Breast epithelium (tissue), 4 donors: ENCODE measurements at places on chromosomes 11 and 22.

DNA sequence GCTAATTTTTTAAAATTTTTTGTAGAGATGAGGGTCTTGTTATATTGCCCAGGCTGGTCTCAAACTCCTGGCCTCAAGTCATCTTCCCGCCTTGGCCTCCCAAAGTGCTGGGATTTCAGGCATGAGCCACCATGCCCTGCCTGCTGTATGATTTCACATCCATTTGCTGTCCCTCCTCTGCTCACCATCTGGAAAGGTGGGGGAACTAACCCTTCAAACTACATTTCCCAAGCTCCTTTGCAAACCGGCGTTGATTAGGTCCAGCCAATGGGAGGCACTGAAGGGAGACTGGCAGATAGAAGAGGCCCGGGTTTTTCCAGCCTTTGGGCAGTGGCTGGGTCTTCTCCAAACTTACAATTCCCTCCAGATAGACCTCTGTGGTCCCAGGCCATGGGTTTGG, 19.3 kb downstream of the RFPL1 start:
- no peak for DNase-seq

DNA sequence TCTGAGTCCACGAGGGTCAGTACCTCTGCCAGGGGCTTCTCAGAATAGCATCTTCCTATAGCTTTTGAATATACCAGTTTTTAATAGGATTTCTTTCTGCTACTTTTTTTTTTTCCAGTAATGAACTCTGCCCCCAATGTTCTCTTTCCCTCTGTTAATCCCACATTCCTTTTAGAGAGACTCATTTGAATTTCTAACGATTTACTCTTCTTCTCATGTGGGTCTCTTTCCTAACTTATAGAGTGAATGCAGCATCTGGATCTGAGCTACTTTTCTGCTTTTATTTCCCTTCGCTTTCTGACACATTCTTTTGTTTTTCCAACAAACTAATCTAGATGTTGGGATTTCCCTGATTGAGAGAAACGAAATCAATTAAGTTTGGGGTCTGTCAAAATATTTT, 71.4 kb downstream of the INSC start:
- DNase-seq: no peak

- no peak for DNase-seq
These were observed 23.4 kb downstream of the SLN start for GRCh38 chr11:107688322-107688918.

DNA sequence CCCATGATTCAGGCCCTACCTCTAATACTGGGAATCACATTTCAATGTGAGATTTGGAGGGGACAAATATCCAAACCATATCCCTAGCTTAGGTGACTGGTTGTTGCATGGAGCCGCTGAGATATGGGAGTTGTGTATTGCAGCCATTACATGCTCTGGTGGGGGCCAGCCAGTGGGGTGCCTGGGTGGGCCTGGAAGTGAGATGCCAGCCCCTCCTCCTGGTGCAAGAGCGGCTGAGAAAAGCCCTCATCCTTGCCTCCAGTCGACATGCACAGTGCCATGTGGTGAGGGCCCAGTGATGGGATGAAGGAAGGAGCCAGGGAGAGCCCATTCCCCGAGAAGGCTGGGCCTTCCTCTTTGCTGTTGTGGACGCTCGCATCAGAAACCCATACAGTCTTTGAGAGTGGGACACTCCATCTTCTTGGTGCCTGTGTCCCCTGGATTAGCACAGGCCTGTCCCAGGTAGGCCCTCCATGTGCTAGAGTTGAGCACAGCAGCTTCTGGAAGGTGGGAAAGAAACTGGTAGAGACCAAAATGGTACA, 1043.0 kb downstream of the TBC1D22A start:
- DNase-seq: peak; percentile 8

DNA sequence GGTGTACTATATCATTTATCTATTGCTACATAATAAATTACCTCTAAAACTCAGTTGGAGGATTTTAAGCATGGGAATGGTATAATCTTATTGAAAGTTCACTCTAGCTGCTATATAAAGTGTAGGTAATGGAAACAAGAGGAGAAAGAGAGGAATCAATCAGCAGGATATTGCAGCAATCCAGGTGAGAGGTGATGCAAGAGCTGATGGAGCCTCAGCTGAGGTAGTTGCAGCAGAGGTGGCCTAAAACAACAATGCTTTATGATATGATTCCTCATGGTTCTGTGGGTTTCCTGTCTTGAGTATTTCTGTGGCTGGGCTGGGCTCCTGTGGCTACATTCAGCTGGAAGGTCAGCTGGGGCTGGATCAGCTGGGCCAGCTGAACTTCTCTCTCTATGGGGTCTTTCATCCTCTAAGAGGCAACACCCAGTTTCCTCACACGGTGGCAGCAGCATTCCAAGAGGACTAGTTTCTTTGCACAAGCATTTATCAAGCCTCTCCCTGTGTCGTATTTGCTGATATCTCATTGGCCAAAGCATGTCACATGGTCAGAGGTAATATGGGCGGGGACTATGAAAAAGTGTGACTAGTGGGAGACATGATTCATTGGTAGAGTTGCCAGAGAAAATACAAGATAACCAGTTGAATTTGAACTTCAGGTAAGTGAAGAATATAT, 135.4 kb upstream of the LARGE1 start:
- DNase-seq: no peak

GRCh38 chr22:23207729-23208393, 27.6 kb downstream of the BCR start:
- DNase-seq: no peak

GRCh38 chr11:86355256-86355655, 19.4 kb upstream of the CCDC81 start:
- DNase-seq: no peak

GRCh38 chr11:11841116-11841722, 553 bp upstream of the USP47 start:
- DNase-seq: peak; percentile 37

DNA sequence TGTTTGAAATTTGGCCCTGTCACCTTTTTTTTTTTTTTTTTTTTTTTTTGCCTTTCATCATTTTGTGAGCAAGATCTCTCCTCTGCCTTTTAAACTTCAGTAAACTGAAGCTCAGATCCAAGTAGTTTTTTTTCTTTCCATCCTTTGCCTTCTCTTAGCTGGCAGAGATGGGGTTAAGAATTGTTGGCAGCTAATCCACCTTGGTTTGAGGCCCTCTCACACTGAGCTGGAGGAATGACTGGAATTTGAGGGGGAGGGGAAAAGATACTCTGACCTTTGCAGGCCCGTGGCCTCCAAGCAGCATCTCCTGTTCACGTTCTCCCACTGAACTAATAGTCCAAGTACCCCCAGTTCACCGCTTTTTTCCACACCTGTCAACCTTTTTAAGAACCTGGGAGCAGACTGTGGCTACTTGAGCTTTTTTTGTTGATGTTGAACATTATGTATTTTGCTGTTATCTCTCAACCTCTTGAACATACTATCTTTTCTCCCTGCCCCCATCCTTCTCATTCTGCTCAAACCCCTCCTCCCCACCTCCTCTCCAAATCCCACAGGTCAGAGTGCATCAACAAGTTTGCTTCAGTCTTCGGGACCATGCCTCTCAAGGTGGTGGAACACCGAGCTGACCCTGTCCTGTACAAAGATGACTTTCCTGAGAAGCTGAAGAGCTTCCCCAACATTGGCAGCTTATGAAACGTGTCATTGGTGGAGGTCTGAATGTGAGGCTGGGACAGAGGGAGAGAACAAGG, 66.2 kb downstream of the ALX4 start:
- no peak for DNase-seq

GRCh38 chr11:132409573-132410355, 1039.3 kb downstream of the NTM start:
- no peak for DNase-seq

DNA sequence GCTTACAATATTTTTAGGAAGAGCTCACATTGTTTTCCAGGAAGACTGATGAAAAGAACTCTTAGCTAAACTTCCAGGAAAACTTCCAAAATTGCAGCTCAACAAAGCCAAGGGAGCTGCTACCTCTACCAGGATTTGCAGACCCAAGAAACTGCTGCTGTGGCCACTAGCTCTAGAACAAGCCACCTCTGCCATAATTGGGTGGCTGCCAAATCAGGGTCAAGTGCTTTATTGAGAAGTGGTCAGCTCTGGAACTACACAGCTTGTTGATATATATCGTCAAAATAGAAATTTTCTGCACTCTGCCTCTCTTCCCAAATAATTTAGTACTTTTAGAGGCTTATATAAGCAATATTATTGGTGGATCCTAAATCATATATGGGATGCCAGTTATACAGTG, 371.8 kb upstream of the CHORDC1 start:
- DNase-seq: no peak

DNA sequence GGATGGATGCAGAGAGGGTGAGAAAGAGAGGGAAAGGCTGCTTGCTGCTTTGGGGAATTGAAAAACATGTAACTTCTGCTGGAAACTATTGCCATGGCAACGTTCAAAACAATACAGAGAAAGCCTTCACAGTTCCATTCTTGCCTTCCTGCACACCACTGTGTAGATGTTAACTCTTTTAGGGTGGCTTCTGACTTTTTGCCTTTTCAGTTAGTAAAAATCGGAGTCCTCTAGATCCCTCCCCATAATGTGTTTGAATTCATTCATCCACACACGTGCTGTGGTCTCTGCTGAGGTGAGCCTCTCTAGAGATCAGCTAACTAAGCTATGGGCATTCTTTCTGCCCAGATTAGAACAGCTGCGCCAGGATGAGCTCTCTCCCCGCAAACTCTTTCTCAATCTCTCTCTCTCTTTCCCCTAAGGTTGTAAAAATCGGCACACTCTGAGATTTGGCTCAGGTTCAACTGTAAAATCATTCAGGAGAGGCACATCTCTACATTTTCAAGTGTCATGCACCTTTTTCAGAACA, 1178.3 kb downstream of the LRRC4C start:
- no peak for DNase-seq

- no peak for DNase-seq
These were observed 15.4 kb upstream of the PEX26 start for GRCh38 chr22:18062421-18062820.

GRCh38 chr11:55942785-55943392, 6.7 kb upstream of the OR5I1 start:
- DNase-seq: no peak

DNA sequence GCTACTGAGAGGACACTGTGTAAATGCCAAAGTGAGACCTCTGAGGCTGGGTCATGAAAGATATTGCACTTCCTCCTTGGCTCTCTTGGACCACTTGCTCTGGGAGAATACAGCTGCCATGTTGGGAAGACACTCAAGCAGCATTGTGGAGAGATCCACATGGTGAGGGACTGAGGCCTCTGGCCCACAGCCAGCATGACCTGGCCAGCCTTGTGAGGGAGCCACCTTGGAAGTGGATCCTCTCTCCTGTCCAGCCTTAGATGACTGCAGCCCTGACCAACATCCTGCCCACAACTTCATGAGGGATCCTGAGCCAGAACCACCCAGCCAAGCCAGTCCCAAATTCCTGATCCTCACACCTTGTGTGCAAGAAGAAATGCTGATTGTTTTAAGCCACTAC, 30.4 kb downstream of the MB start:
- no peak for DNase-seq

- no peak for DNase-seq
These were observed 4.2 kb upstream of the ME3 start for GRCh38 chr11:86676533-86677154.

GRCh38 chr22:48535868-48536540, 1291.7 kb downstream of the BRD1 start:
- peak; percentile 27 for DNase-seq

- no peak for DNase-seq
These were observed 10.9 kb downstream of the PDGFB start for GRCh38 chr22:39233710-39234471.

DNA sequence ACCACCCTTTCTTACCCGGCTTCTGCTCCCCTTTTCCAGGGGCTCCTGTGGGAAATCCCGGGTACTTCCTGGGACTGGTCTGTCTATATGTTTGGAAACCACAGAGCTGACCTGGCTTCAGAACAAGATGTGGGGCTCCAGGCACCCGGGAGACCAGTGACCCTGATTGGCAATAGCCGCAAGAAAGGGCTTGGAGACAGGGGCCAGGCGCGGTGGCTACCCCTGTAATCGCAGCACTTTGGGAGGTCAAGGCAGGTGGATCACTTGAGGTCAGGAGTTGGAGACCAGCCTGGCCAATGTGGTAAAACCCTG, 3.2 kb upstream of the NEAT1 start:
- no peak for DNase-seq

DNA sequence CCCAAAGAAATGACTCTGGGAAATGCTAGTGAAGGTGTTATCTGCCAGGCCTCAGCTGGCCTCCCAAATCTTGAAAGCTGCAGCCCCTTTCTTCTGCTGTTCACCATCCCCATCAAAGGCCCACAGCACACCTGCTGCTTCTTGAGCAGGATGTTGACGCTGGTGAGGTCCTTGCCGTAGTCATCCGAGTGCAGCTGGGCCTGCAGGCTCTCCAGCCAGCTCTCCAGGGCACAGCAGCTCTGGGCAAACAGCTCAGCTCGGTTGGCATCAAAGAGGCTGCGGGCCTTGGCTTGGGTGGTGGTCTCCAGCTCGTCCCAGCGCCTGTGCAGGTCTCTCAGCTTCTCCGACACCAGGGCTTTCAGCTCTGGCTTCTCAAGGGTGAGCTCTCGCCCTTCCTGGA, 18.5 kb upstream of the RBM4B start:
- no peak for DNase-seq

GRCh38 chr11:45085646-45086501, 60.6 kb upstream of the PRDM11 start:
- no peak for DNase-seq

GRCh38 chr11:120622189-120622875, 110.8 kb downstream of the GRIK4 start:
- DNase-seq: no peak

DNA sequence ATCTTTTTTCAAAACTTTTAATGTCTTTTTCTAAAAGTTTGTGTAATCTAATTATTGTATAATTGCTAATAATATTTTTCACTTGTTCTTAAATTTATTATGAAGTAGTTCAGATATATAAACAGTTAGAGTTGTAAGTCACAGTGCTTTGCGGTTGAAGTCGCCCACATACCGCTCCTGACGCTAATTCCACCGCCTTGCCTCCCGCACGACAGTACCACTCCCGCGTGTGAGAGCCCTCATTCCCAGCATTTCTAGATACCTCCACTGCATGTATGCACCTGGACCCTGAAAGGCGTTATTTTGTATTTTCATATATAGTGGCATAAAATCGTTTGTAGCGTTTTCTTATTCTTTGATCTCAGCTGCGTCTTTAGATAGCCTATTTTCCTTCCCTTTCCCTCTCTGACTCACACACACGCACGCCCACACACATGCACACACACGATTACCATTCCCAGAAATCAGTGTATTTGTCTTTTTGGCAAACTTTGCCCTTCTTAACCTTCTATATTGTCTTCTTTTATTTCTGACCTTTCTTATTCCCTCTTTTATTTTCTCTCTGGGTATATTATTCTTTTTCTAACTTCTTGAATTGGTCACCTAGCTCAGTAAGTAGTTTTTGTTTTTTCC, 56.4 kb upstream of the PITPNB start:
- DNase-seq: no peak
